Activated naive CD4-positive, alpha-beta T cell treated with anti-CD3 and anti-CD28 coated beads for 36 hours (primary cell): ENCODE measurements at places on chromosomes 12 and 14. TPM values are rescaled to one million over a fixed set of nuclear protein-coding genes. Genes with fewer than 3 reads are reported as not detected.

TRPV4 gene
- total RNA-seq: not detected

PHC1 gene
- total RNA-seq: 26.5 TPM

MAGOHB gene
- total RNA-seq: 58.8 TPM

HOXC6 gene
- not detected for total RNA-seq

LTB4R gene
- 10.6 TPM for total RNA-seq

ST8SIA1 gene
- total RNA-seq: 0.84 TPM

MSI1 gene
- total RNA-seq: 0.27 TPM

TAC3 gene
- total RNA-seq: 0.48 TPM

LTBR gene
- total RNA-seq: 3.1 TPM

PRB2 gene
- total RNA-seq: not detected

ANO2 gene
- not detected for total RNA-seq

COA8 gene
- 48.4 TPM for total RNA-seq

FOXN4 gene
- total RNA-seq: not detected

KLHL33 gene
- total RNA-seq: 0.10 TPM

SLC17A8 gene
- total RNA-seq: not detected

VASH1 gene
- 1.2 TPM for total RNA-seq

GRCh38 chr14:87081004-87081403 is 912.0 kb downstream of the GALC start:
- DNase-seq: no peak

- DNase-seq: no peak
Measured at GRCh38 chr12:93657071-93657470, 20.1 kb upstream of the CRADD start.

DNA sequence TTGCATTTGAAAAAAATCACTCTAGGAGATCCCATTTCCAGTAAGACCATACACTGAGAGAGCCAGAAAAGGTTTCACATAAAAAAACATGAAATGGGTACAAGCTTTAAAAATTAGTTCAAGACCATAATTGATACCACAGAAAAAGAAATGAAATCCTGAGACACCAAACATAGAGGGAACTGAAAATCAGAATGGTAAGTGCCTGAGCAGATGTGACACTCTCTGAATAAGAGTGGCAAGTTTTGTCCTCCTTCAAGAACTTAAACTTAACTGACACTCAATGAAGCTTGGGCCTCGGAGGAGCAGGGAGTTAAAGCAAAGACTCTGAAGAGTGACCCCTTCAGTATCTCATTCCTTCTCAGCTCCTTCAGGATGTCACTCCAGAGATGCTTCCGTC is 23.2 kb upstream of the PTGDR start:
- DNase-seq: no peak

DNA sequence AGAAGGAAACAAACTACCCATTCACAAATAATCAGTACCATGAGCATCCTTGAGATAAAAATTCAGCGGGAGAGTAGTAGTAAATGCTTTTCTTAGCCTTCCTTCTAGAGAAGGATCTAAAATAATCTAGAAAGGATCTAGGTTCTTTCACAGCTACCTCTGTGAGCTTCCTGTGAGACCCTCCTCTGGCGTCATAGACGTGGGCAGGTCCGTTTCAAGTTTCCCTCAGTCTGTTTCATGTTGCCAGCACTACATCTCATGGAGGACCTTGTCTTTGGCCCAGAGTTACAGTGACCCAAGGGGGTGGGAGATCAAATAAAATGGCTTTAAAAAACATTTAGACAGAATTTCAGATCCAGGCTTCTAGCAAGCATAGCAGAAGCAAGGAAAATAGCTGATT is 13.6 kb downstream of the DAAM1 start:
- DNase-seq: no peak

DNA sequence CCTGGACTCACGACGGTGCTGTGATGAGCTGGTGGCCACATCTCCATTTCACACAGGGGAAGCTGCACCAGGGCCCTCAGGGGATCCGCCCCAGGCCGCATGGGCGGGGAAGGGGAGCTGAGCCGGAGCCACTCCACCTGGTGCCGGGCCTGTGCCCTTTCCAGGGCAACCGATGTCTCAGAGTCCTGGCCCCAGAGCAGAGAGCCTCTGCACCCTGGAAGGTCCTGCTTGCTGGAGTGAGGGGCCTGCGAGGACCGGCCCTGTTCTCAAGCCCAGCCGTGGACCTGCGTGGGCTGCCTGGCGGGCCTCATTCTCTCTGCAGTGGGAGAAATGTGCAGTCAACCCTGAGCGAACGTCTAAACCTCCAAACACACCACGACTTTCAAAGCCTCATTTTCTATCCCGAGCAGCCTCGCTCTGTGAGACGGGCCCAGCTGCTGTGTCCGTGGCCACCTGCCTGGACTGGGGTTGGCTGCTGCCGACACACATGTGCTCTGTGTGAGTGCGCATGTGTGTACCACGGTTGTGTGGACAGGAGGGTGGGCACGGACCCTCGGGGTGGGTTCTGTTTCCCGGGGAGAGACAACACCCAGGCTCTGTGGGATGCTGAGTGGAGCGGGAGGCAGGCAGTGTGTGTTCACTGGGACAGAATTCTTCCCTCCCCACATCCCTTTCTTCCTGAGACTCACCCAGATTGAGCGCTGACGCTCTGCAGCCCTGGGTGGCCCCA is 163.5 kb downstream of the KIF26A start:
- no peak for DNase-seq

DNA sequence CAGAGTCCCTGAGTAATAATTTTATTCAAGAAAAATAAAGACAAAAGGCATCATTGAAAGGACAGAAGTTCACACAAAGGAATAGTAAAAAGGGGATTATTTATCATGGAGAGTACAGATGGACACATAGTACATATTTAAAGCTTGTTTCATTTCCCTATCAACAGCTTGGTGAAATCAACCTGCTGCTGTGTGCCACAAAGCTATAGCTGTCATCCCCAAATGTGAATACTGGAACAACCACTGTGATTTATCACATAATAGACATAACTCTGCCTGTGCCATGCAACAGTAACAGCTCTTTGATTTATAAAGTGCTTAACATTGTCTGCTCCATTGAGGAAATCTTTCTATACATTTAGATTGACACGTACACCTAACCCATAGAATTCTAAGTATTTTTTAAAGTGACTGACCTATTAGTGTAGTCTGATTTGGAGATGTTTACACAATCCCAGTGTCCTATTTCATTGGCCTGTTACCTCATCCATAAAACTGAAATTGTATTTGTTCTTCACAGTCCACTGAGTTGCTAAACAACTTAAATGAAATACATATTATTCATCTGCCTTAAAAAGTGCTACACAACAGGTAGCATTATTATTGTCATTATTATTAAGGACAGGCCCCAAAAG is 3.3 kb downstream of the NEMF start:
- DNase-seq: no peak

DNA sequence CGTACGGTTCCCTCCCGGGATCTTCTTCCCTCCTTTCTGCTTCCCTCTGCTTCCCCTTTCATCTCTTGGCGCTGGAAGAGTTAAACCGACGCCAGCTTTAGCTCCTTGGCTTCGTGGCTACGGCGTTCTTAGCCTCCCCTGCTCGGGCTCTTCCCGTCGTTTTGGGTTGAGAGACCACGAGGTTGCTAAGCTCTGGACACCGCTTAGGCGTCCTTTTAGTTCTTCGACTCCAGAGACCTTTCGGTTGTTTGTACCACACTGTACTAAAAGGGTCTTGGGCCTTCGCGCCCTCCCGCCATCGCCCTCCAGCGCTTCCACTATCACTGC is 545 bp downstream of the CPSF2 start:
- peak; percentile 13 for DNase-seq

DNA sequence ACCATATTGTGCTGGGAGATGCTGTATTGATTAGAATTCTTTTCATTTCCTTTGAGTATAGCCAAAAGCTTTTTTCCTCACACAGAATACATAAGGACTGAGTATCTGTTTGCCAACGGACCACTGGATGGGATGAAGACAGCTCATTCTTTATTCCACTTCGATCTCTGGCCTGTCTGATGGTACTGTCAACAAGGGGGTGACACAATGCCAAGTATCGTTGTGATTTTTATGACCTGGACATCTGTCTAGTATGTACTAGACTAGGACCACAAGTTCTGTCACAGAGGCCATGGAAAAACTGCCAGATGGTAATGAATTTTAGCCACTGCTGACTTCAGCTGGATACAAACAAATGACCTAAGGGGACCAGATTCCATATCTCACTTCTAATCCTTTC is 502.7 kb downstream of the SOX5 start:
- no peak for DNase-seq

GRCh38 chr14:71194251-71194650 is 287.0 kb downstream of the PCNX1 start:
- no peak for DNase-seq

DNA sequence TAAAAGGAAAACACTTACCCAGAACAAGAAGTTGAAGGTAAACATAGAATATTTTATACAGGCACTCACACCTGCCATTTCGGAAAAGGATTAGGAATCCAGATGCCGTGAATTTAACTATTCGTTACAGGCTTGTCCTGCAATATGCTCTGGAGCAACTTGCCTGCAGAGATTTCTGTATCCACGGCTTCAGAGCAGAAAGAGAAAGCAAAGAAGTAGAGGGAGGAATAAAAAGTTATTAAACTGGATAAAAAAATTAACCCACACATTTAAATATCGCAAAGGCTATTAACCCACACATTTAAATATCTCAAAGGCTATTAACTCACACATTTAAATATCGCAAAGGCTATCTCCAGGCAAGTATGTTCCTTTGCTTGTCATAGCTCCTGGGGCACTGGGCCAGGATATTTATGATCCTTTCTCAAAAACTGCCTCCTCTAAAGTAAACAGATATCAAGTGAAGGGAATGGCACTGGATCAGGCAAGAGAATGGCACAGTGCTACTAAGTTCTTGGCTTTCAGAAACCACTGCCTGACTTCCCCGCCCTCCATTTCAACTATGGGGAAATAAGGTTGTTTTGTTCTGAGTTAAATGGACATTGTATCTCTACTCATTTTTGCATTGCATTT is at the start of gene TSPAN8:
TSS of gene TSPAN8 (minus strand) at position 399 of the 633 bp plus-strand sequence. CDS start at position 78, 321 bp downstream.
- no peak for DNase-seq

DNA sequence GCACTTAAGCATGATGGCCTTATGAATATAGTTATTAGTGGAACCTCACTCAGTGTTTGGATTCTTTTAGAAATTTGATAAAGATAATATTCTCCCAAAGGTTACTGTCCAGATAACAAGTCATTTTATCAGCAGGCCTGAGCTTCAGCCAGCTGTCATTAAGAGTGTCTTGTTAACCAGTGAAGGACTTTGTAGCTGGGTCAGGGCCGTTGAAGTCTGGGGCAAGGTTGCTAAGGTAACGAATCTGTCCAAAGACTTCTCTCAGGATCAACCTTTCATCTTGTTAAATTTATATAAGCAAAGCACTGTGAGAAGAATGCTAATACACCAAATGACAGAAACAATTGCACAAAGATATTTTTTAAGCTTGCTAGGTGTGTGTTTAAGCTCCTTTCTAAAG is 271.3 kb upstream of the TMPO start:
- no peak for DNase-seq

- DNase-seq: no peak
Measured at GRCh38 chr12:52250048-52250990, 17.3 kb downstream of the KRT7 start.

GRCh38 chr12:94100990-94101737 is 47.2 kb upstream of the PLXNC1 start:
- peak; percentile 82 for DNase-seq

DNA sequence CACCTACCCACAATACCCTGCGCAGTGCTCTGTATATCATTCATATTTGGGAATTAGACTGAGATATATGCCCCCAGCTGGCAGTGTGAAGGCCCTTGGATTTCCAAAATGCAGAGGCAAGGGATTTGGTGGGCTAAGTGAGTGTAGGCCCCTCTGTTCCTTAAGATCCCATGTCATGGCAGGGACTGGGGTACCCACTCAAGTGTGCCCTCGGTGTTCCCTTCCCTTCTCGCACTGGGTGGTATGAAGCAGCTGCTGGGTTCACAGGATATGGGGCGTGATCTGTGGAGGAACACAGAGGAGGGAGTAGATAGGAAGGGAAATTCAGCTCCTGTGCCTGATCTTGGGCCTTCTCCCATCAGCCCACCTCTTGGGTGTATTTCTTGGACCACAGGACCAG is 63.1 kb upstream of the VASH1 start:
- no peak for DNase-seq

- DNase-seq: no peak
Measured at GRCh38 chr14:53473480-53473879, 320.4 kb upstream of the DDHD1 start.

- no peak for DNase-seq
Measured at GRCh38 chr12:76065917-76066316, 18.6 kb downstream of the NAP1L1 start.

DNA sequence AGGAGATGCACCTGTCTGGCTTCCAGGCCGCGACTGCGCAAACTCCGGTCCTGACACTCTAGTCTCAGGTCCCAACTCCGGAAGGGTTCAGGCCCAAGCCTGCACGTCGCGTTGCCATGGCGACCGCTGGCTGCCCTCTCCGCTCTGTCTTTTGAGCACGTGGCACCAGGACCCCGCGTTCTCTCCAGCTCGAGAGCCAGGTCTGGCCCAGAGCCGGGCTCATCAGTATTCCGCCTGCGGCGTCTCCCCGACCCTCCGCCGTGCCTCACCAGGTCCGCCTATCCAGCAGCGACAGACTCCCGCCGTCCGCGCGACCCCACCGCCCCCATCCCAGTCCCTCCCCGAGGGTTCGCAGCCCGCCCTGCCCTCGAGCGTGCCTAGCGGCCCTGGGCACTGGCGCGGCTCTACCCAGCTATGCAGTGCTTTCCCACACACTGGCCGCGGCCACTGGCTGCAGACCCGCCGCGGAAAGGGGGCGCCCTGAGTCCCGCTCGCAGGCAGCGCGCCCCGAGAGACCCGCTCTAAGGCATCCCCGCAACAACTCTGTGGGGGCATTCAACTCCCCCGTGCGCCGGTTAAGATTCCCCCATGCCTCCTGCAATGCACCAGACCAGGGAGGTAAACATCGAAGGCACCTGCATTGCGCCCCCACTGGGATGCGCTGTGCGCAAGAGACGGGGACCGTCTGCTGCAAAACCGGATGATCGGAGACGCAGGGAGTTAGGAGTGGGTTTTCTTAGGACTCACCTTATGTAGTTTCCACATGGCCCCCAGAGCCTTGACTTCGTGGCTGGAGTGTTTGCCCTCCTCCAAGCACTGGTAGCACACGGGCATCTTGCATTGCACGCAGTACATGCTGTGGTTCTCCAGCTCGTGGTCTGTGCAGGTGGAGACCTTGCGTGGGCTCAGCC is 1.3 kb downstream of the TRIM9 start:
- peak; percentile 75 for DNase-seq

DNA sequence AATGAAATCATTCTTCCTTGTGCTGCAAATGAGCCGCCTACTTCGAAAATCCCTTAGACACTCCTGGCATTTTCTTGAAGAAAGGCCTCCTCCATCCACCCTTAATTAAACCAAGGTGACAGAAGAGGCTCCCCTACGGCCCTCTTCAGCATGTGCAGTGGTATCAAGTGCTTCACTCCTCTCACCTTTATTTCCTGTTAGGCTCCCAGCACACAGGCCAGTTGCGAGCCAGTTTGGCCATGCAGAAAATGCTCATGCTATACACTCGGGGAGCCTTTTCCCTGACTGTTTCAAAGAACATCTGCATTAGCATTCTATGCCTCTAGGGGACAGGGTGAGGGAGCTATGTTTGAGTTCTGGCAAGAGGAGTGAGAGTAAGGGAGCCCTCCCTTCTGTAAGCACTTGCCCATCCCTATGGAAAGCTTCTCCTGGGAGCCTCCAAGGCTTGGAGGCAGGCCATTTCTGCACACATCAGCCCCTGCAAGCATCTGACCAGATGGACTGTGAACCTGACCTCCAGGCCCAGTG is 291.5 kb downstream of the RPS29 start:
- no peak for DNase-seq
